D341Med (cell line): ENCODE measurements at places on chromosomes 1 and 21.

GRCh38 chr1:12580054-12580887, 37.7 kb downstream of the DHRS3 start:
- no peak for DNase-seq

DNA sequence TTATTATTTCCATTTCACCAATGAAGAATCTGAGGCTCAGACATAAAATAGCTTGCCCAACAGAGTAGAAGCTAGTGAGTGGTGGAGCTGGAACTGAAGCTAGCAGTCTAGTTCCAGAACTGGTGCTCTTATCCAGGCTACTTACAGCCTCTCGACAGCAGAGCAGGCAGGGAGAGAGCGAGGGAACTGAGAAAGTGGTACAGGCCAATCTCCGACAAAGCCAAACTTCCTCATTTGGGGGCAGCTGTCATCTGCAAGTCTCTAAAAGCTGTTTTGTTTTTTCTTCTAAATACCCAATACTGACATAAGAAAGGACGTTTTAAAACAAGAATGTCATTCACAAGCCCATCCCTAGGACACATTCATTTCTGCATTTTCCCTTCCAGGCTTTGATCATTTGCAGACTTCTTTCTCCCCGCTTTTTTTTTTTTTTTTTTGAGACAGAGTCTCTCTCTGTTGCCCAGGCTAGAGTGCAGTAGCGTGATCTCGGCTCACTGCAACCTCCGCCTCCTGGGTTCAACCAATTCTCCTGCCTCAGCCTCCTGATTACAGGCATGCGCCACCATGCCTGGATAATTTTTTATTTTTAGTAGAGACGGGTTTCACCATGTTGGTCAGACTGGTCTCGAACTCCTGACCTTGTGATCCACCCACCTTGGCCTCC, 20.0 kb downstream of the YIPF1 start:
- no peak for DNase-seq

DNA sequence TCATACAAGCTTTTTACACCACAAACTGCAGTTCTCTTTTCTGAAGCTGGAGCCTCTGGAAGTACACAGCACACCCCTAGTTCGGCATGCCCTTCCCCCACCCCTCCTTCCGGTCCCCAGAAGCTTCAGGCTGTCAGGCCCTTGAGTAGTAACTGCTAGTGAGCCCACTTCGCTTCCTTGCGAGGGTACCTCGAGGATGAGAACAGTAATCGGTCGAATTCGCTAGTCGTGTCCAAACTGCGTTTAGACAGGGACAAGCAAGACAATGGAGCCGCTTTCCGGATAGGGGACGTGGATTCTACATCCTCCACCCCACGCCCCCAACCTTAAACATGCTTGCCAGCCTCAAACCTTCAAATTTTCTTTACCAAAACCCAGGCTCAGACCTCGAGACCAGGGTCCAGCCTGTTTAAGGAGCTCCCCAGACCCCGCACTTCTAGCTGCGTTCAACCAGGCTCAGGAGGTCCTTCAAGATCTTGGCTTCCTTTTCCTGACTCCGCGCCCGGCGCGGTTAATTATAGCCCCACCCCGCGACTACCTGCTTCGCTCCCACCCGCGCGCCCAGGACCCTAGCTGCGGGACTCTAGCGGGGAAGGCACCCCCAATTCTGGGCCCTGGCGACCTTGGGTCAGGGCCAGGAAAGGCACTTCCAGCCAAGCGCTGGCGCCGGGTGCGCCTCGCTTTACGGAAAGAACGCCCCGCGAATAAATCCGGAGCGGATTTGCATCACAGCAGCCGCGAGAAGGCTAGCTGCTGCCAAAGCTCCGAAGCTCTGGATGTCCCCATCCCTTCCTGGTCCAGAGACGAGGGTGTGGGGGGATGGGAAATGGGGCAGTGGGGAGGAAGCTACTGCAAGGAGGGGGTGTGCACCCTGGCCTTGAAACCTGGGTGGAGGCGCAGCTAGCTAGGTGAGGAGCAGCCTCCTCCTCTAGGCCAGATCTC, 8.1 kb upstream of the TSPAN1 start:
- no peak for DNase-seq

DNA sequence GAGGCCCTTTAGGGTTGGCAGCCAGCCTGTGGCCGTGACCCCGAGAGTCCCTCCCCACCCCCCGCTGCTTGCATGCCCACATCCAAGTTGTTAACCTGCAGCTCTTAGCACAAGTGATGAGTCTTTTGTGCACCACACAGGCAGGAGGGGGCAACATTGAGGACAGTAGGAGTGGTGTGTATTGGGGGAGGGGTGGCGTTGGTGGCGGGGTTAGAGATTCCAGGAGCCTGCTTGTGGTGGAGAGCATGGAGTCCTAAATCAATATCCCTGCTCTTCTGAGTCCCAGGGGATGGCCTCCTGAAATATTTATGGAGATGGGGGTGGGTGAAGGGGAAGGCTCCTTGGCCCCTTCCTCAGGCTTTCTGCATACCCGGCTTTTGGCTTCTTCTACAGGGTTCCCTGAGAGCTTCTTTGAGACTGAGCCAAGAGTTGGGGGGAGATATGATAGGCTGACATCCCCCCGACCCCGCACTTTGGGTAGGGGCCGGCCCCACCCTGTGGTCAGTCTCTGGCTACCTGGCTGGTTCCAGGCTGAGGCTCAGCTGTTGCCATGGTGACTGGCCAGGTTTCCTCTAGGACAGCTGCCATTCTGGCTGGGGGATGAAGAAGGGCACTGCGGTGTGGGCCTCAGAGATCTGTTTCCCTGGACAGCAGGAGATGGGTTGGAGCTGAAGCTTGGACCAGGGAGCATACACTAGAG, 5.0 kb downstream of the CHRNB2 start:
- no peak for DNase-seq

DNA sequence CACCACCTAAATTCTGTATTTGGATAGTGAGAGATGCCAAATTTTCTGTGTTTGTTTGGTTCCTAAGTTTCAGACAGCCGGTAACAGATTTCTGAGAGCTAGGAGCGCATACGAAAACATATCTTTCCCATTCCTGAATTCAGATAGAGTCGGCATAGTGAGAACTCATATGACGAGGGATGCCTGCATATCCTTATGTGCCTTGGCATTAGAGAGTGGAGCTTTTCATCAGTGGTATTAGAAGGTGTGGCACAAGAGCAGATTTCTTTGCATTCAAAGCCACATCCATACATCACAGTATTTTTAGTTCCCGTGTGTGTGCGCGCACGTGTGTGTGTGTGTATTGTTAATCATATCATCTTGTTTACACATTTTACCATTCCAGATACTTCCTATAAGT, 85.8 kb downstream of the ATP5PO start:
- DNase-seq: no peak

DNA sequence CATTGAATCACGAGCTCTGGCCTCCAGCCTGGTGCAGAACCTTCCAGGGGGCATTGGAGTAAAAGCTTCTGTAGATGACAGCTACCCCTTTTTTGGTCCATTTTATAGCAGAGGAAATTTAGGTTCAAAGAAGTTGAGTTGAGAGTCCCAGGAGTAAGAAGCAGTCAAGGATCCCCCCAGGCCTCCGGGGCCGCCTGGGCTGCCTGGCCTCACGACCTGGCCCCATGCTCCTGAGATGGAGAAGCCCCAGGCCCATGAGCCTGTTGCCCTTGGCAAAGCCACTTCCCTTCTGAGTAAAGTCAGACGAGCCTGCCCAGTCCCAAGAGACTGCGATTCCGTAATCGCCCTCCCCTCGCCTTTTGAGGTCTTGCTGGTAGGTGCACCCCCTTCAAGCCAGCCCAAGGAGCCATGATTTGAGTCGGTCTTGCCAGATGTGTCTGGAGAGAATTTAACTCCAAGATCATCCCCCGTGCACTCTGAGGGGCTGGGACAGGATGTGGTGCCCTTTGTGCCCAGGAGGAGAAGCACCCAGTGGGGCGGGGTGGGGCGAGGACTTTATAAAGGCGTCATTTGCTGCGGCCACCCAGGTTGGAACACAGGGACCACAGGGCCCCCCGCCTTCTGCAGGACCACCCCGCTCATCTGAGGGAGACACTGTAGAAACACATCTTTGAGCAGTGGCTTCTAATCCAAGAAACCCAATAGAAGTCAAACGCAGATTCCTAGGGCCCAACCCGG, 30.1 kb downstream of the PDE9A start:
- peak; percentile 28 for DNase-seq
